Endodermal cell (in vitro differentiated cells): ENCODE measurements at places on chromosomes 3 and 15. TPM values are rescaled to one million over a fixed set of nuclear protein-coding genes. Genes with fewer than 3 reads are reported as not detected.

CCNDBP1 gene
- total RNA-seq: 25.7 to 35.9 TPM (median 25.9 TPM) in 3 replicates

CAMKV gene
- 7.1 and 7.4 TPM in 2 replicates for total RNA-seq

RAB43 gene
- 31.8 to 38.1 TPM (median 37.6 TPM) in 3 replicates for total RNA-seq

SPTBN5 gene
- total RNA-seq: 1.3 and 2.8 TPM in 2 replicates

HRG gene
- total RNA-seq: 0.40 TPM in 1 of 3 replicates, not detected in the others

TIPARP gene
- total RNA-seq: 25.9 and 27.1 TPM in 2 replicates

PRSS50 gene
- total RNA-seq: 2.4 to 5.2 TPM (median 4.4 TPM) in 3 replicates
